Stimulated activated naive CD8-positive, alpha-beta T cell treated with anti-CD3 and anti-CD28 coated beads, Interleukin-15, Interleukin-2, amounts not matched to agents 100 U/mL and 50 U/mL, for 24 hours (primary cell): ENCODE measurements at places on chromosomes 7 and 10.

DNA sequence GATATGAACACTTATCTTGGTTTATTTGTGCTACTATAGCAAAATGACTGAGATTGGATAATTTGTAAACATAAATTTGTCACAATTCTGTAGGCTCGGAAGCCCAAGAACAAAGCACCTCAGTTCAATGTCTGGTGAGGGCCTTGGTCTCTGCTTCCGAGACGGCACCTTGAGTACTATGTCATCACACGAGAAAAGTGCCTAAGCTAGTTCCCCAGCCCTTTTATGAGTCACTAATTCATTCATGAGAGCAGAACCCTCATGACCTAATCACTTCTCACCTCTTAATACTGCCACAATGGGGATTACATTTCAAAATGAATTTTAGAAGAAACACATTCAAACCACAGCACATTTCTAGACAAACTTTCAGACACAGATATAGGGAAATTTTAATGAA is 52.0 kb upstream of the PRSS1 start:
- no peak for DNase-seq

DNA sequence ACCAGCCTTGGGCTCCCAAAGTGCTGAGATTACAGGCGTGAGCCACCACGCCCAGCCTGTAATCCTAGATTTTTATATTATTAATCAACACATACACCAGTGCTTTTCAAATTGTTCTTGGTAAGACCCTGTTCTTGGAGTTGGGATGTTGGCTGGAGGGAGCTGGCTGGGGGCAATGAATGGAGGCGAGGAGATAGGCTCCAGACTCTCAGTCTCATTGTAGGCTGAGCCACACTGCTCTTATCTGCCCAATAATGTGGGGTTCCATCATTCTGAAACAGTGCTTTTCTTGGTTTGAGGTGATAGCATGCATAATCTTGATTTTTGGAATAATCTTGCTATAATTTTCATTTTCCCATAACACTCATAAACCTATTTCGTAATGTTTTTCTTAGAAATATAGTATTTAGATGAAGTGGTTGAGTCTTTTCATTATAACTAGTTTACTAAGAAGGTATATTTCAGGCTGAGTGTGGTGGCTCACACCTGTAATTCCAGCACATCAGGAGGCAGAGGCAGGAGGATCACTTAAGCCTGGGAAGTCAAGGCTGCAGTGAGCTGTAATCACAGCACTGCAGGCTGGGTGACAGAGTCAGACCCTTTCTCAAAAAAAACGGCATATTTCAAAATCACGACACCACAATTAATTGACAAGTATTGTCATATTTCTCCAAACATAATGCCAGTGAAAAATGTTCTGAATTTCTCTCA is 65.1 kb upstream of the LYZL2 start:
- no peak for DNase-seq

DNA sequence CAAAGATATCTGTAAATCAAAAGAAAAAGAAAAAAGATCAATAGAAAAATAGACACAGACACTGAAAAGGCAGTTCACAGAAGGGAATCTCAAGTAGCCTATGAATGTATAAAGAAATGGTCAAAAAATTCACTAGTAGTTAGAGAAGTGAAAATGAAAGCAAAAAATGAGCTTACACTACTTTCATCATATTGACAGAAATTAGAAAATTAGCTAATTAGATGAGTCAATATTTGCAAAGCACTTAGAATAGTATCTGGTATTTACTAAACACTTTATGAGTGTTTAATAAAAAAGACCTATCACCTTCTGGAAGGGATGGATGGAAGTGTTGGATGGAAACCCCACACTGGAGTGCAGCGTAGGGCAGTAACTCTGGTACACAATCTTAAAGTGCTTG is 1.7 kb upstream of the CFAP58 start:
- DNase-seq, result no peak

DNA sequence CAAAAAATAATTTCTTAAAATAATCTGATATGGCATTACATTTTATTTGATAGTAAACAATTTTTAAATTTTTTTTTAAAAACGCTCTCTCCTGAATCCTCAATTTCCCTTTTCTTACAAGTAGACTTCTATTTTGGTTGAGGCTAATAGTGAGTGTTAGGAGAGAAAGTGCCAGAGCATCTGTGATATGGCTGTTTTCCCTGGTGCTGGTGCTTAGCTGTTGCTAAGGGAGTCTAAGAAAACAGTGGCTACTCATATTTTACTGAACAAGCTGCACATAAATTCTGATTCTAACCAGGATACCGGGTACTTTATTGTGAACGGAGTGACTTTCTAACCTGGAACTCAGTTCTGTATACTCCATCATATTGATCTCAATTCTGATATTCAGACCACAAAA is 311.1 kb upstream of the KIAA1217 start:
- no peak for DNase-seq

DNA sequence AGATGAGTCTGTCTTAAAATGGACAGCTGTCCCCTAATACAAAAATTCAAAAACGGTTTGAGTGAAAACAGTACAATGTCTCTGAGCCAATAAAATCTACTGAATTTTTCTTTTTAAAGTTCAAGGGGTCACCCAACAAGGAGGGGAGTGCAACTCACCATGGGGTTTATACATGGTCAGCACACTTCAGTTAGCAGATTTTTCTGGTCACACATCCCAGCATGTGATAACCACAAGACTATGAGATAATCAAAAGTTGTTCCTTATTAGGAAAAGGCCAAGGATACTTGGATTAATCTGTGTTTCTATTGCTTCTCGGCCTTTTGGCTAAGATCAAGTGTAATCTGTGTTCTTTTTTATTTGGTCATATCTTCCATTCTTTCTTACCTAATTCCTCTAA is 31.6 kb downstream of the ABCB5 start:
- DNase-seq, result no peak

- DNase-seq, result no peak
Measured at GRCh38 chr7:55063061-55063460, 44.2 kb downstream of the EGFR start.

- no peak for DNase-seq
Measured at GRCh38 chr7:34309116-34309515, 348.9 kb upstream of the NPSR1 start.

- no peak for DNase-seq
Measured at GRCh38 chr7:40649247-40649646, 514.4 kb downstream of the SUGCT start.

DNA sequence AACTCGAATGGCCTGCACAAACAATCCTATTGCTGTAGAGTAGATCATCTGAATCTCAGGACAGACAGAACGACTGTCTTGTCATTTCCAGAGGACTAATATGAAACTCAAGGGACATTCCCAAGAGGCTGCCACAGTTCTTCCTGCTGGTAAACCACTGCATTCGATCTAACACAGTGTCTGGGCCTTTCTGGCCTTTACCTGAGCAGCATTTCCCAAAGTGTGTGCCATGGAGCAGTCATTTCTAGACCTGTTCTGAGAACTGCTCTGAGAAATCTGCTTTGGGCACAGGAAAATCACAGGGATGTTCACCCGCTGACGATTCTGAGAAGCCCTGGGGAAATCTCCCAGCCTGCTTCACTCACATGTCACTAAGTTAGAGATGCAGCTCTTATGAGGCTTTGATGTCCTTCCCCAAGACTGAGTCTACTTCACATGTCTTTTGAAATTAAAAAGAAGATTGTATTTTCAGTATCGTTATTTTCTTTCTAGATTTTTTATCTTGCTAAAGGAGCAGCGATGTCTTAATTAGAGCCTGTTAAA is 18.4 kb downstream of the GPNMB start:
- no peak for DNase-seq

DNA sequence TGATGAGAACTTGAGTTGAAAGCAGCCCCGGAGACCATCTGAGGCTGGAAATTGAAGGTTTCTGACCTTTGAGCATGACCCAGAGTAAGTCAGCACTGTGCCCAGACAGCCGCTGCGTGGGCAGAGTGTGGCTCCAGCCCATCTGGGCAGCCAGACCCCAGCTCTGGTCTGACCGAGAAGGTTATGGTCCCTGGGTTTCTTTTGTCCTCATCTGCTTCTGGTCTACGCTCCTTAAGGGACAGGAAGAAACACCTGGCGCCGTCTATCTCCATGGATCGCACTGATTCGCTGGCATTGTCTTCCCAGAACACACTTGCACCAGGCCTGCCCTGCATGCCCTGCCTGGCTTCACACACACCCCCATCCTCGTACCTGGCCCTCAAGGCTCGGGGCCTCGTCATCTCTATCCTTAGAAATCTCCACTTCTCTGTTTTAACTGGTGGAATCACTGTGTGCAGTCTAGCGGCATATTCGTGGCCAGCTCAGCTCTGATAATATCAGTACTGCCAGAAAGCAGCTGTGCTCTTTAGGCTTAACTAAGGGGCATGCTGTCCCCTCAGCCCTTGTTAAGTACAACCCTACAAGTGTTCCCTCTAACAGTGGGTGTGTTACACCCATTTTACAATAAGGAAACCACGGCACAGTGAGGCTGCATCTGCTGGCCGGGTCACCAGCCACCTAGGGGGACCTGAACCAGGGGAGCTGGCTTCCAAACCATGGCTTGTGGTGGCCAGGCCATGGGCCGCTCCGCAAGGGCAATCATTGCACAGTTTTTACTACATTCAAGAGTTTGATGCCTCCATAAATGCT is 127.7 kb downstream of the ADCY1 start:
- no peak for DNase-seq

DNA sequence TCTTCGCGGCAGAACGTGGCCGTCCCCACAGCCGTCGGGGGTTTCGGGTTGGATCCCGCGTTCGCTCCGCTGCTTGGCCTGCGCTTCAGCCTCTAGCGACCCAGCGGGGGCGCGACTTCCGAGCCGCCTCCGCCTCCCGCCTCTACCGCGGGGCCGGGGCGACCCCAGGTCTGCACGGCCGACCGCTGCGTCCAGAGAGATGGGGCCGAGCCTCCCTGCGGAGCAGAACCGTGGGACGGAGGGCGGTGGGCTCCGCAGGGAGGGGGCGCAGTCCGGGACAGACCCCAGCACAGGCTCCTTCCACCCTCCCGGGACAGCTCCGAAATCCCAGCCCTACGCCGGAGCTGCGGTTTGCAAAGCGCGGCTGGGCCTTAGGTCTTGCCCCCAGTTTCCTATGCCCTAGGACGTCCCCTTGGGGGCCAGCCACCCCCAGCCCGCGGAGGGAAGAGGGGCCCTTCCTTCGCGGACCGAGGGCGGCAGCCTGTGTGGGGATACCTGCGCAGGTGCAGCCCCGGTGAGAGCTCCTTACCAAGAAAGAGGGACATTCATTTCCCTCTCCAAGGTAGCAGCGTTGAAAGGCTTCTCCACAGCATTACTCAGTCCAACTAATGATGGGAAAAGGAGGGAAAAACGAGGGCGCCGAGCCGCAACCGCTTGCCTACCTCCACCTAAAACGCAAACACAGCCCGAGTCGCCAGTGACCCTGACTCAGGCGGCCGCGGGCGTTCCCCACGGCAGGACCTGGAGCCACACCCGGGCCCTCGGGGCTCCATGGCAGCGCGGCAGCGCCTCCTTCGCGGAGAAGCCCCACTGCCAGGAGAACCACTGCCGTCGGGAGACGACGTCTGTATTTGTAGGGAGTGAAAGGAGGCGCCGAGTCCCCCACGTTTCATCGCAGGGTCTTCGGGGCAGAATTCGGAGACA is 115.7 kb downstream of the BMS1 start:
- no peak for DNase-seq

GRCh38 chr10:103069453-103070331 is 123.4 kb downstream of the NT5C2 start:
- peak; percentile 72 for DNase-seq

GRCh38 chr10:26474026-26474425 is 35.9 kb downstream of the APBB1IP start:
- DNase-seq, result no peak

DNA sequence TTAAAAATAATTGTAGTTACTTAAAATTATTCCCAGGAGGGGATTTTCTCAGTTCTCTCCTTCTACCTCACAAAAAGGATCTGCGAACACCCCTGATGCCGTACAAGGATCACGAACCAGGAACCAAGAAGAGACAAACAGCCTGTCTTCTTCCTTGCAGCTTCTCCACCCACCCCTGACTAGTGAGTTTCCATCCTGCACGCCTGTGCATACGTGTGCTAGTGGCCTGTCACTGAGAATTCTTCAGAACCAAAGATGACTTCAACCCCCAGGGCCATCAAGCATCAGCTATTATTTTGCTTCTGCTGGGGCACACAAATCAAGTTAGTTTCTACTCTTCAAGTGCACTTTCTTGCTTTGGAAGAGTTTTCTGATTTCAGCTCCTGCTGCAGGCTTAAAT is 175.5 kb upstream of the KLF6 start:
- no peak for DNase-seq

GRCh38 chr7:1452205-1452604 is 7.1 kb downstream of the MICALL2 start:
- DNase-seq, result no peak

DNA sequence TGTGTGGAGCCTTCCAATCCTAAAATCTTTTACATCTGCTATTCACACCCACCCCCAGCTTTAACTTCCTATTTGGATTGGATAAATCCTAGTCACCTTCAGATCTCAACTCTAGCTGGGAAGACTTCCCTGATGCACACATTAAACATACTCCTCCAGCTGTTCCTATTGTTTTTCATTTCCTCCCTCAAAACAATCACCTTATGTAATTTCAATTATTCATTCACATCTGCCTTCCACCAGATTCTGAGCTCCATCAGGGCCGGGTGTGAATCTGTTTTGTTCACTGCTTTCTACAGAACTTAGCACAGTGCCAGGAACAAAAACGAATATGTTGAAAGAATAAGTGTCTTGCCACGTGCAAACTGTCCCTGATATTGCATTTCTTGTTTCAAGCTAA is 497.4 kb downstream of the PLXDC2 start:
- DNase-seq, result no peak

DNA sequence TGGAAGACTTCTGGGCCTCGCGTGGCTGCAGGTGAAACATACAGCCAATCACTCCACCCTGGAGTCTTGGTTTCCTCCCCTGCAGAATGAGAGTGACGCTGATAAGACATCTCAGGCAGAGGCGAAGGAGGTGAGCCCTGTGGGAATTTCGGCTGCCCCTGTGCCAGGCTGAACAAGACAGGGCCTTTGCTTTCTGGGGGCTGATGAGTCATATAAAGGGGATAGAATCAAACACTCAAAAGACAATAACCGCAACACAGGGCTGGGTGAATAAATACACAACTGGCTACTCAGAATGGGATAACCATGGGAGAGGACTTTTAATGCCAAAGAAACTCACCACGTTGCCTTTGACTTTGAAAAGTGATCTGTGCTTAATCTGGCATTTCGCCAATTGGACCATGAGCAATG is 143.8 kb downstream of the KCNMA1 start:
- no peak for DNase-seq

DNA sequence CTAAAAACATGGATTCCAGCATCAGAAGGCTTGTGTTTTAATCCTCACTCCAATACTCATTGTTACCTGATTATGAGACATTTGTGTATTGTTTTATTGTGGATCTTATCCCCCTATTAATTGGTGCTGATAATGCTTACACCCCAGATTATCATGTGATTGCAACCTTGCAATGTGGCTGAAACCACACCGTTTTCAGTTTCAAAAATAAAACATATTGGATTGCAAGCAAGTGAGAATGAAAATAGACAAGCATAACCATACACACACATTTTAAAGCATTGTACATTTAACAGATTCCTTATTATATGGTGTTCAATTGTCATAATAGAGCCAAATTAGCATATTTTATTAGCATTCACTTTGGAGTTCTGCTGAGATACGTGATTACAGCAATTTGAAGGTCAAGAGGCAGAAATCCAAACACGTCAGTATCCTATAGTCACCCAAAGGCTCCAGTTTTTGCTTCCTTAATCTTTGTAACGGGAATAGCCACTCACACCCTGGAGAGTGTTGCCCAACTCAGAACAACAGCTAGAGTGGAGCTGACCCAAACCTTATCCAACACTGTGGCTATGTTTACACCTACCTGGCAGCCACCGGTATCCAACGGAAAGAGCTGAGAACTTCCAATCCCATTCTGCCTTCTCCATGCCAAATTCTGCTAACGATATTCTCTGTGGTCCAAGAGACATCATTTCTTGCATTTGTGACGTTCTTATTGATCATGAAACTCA is 317.1 kb upstream of the KLF6 start:
- no peak for DNase-seq
